Panc1 (cell line): ENCODE measurements at places on chromosomes 13 and 19.

- DNase-seq = no peak
These were observed 700 bp downstream of the ZNF816 start for GRCh38 chr19:52961981-52962380.

- DNase-seq = no peak
These were observed 5.0 kb downstream of the RBM42 start for GRCh38 chr19:35633727-35634440.

DNA sequence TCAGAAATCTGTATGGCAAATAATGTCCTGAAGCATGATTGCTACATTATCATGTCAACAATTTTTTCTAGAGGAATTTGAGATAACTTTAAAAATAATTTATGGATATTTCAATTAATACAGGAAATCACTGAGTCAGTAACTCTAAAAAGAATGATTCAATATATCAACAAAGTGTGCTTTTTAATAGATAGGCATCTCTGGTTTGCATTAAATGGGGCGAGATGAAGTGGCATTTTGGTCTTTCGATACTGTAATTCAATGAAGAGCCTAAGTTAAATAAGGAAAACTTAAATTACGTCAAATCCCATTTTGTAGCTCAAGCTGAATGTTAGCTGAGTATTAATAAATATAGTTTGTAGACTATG is 342.8 kb downstream of the DACH1 start:
- DNase-seq = no peak

DNA sequence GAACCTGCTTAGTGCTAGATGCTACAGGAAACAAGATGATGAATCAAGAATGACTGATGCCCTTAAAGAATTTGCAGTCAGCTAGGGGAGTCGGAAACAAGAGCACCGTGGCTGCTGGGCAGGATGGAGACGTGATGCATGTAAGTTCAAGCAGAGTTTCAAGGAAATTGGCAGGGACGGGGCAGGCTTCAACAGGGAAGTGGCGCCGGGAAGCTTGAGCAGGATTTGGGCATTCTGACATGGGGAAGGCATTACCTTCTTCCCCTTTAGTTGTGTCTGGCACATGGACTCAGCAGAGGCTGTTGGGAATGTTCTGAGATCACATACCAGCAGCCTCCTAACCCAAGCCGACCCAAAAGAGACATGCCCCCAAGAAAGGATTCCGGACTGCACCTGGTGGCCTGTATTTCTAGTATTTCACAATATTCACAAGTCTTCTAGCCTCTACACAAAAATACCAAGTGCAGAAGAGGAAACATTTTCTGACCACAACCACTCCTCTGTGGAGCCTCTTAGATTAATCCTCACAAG is 138.2 kb downstream of the CRYL1 start:
- no peak for DNase-seq

- DNase-seq = no peak
These were observed 13.6 kb downstream of the COMP start for GRCh38 chr19:18777301-18778075.

DNA sequence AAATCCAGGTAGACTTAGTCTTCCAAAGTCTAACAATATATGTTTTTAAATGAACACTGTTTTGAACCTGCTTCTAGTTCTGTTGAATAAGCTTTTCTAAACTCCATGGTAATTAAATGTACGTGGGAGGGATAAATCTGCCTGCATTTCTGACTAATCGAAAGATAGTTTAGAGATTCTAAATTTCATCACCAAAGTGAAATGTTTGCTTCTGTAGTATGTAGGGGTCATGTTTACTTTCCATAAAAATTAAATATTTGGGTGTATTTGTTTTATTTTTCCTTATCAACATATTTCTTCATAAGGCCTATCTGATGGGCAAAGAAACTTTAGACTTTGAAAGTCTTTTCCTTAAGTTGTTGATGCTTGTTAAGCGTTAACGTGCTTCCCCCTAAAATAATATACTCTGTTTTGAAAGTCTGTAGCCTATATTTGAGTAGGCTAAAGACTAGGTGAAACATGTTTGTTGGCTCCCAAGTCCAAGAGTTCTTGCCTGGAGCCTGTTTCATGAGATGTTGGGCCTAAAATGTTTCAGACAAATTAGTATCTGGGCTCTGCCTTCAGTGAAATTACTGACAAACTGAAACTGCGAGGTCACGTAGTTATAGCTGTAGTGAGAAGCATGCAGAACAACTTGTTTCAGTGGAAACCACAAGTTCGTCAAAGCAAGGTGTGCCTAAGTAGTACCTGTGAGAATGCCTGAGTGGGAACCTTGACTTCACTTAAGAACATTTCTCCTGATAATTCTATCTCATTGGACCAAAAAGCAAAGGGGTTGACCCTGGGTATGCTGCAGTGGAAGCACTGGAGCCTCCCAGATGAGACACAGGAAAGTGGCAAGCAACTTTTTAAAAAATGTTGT is 126.2 kb downstream of the LMO7 start:
- no peak for DNase-seq

GRCh38 chr19:51025809-51026553 is 435 bp downstream of the KLK11 start:
- no peak for DNase-seq

DNA sequence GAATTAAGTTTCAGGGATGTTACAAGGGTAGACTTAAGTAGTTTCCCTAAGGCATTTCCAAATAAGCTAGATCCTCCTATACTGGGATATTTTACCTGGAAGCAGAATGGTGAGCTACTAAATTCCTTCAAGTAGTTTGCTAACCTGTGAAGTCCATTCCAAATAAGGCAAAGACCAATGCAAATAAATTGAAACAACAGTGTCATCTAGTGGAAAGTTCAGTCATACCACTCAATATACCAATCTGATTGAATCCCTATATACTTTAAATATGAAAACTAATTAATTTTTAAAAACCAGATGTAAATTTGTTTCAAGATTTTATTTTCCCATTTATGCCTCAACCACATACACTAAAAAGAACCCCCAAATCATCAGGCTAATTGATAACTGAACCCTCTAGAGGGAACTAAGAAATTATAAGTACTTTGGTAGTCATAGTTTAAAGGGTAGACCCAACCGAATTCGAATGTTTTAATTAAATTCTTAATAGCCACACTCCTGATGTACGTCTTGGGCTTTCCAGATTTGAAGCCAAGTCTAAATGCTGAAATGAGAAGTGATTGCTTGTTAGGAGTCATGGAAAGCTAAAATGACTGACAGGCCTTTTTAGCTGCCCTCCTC is 223.7 kb downstream of the TBC1D4 start:
- DNase-seq = peak; percentile 12
